RWPE1 (cell line): ENCODE measurements at places on chromosomes 12 and 14.

GRCh38 chr12:16359512-16360491, 12.4 kb downstream of the MGST1 start:
- DNase-seq = peak; percentile 26

- DNase-seq = peak; percentile 42
These were observed 46.4 kb downstream of the KRT80 start for GRCh38 chr12:52145228-52146088.

- DNase-seq = no peak
These were observed 30.6 kb downstream of the TMEM132D start for GRCh38 chr12:129873111-129873832.

GRCh38 chr12:75655315-75655806, 144.0 kb upstream of the KRR1 start:
- DNase-seq = no peak

DNA sequence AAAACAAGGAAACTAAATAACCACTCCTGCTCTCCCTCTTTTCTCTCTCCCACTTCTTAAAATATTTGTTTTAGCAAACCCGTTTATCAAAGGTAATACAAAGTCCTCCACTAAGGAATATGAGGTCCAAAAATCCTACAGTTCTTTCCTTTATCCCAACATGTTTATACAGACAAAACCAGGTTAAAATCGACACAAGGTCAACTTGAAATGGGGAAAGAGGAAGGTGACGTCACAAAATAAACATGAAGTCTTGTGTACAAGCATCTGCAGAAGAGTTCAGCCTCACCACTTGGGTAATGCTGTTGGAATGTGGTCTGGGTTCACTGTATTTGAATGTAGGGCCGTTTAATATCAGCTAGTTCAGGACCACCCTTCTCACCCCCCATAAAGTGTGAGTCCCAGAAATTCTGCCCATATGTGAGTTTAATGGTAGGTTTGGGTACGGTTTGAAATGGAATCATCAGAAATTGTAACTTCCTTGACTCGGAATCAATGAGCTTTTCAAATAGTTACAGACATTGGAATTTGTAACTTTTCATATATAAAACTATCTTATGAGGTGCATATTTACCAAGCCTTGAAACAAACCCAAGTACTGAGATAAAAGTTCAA, 120.0 kb upstream of the SLC38A2 start:
- DNase-seq = peak; percentile 70

DNA sequence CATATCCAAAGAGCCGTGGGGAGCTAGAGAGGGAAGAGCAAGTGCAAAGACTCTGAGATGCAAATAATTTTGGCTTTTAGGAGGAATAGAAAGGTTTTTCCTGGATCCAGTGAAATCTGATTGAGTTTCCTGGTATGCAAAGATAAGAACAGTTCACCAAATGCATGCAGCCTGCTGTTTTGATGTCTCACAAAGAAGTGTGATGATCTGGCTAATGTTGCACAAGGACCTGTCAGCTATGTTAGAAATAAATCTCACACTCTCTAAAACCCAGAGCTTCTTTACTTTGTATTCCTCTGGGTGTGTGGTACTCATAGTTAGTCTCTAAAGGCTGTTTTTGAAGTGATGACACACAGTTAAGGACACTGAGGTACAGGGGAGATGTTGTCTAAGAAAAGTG, 321.4 kb downstream of the AACS start:
- no peak for DNase-seq

- DNase-seq = no peak
These were observed 1.7 kb downstream of the YY1 start for GRCh38 chr14:100240668-100241032.

DNA sequence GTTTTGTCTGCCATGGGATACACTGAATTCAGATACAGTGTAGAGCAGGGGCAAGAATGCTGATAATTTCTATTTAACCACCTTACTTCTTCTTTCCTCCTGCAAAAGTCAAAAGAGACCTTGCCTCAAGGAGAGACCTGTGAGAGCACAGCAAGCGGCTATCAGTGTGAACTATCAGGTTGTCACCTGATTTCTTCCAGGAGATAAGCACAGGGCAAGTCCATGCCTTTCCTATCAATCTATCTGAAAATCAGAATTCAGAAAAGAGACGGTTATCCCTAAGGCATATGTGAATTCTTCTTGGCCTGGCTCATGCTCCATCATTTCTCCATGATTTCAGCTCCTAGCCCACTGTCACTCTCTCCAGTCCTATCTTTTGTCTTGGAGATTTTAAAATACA, 128.9 kb upstream of the CCND2 start:
- DNase-seq = no peak

GRCh38 chr12:67082221-67082620, 186.9 kb upstream of the CAND1 start:
- DNase-seq = peak; percentile 45

DNA sequence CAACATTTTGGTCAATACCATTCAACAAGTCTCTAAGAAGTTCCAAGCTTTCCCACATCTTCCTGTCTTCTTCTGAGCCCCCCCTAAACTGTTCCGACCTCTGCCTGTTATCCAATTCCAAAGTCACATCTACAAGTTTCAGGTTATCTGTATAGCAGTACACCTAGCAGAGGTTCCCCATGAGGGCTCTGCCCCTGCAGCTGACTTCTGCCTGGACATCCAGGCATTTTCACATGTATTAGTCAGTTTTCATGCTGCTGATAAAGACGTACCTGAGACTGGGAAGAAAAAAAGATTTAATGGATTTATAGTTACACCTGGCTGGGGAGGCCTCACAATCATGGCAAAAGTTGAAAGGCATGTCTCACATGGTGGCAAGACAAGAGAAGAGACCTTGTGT, 10.2 kb upstream of the PLA2G1B start:
- DNase-seq = no peak

DNA sequence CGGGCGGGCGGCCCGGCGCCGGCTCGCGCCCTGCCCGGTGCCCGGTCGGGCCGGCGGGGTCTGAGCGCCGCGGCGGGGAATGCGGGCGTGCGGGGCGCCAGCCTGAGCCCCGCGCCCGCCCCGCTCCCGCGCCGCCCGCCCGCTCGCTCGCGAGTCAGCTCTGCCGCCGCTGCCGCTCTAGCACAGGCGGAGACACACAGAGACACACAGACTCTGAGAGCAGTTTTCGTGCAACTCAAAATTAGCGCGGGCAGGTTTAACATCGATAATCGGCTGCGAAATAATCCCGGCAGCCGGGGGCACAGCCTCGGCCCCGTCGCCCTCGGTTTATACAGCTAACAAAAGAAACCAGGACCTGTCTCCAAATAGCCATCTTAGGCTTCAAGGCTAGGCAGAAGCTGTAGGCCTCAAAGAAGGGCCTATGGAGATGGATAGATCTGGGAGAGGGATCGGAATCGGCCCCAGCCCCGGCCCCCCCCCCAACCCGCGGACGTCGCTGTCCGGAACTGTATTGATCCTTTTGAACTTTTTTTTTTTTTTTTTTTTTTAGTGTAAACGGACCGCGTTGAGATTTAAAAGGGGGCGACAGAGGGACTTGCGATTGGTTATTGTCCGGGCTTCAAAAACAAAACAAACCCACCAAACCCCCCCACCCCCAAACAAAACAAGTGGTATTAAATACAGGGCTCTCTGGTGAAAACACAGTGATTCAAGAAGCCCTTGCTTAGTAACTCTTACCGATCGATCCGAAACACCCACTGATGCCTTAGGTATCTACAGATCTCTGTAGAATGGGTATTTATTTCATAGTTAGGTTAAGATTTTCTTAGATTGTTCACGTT, 1.1 kb downstream of the ARID2 start:
- peak; percentile 11 for DNase-seq

- DNase-seq = peak; percentile 78
These were observed 124.8 kb upstream of the MAP1LC3B2 start for GRCh38 chr12:116434155-116435011.

GRCh38 chr12:95443459-95443858, 30.5 kb upstream of the METAP2 start:
- no peak for DNase-seq

GRCh38 chr14:67900231-67900630, 80.7 kb downstream of the RAD51B start:
- no peak for DNase-seq

DNA sequence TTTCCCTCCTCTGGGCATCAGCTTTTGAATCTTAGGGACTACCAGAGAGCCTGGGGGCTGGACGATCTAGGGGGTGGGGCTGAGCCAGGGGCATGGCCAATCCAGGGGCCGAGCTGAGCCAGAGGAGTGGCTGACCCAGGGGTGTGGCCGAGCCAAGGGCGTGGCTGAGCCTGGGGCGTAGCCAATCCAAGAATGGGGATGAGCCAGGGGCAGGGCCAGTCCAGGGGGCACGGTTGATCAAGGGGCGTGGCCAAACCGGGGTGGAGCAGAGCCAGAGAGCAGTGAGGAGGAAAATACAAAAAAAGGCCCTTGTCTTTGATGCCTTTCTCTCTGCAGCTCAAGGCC, 219.3 kb upstream of the NOS1 start:
- DNase-seq = peak; percentile 31
